Lower leg skin (tissue), 4 donors: ENCODE measurements at places on chromosomes 12 and 14. TPM values are rescaled to one million over a fixed set of nuclear protein-coding genes. Genes with fewer than 3 reads are reported as not detected.

Gene IAPP
- total RNA-seq: not detected

Gene HOTAIR
- total RNA-seq: 5.6 TPM

Gene STRN3
- 48.8 TPM for total RNA-seq

Gene EXOC3L4
- not detected for total RNA-seq

Gene TESPA1
- total RNA-seq: not detected

Gene TAC3
- total RNA-seq: not detected

Gene CRIP2
- 203 TPM for total RNA-seq

Gene CPNE8
- total RNA-seq: 8.5 TPM

Gene STAB2
- total RNA-seq: not detected

Gene INSM2
- not detected for total RNA-seq

Gene OR6C2
- total RNA-seq: not detected

Gene CLEC9A
- total RNA-seq: not detected

Gene MSRB3
- total RNA-seq: 6.1 TPM

Gene POLE
- total RNA-seq: 25.8 TPM

Gene KRT85
- total RNA-seq: 101 TPM

Gene SLCO1B1
- total RNA-seq: not detected

Gene SERPINA1
- not detected for total RNA-seq
